ENCODE measurements at places on chromosomes 4 and X. TPM values are rescaled to one million over a fixed set of nuclear protein-coding genes. Genes with fewer than 3 reads are reported as not detected.

GRCh38 chr4:155805016-155805415 is 46.2 kb downstream of the GUCY1B1 start:
- DNase-seq: no peak

GRCh38 chrX:32483534-32484136 is 727.7 kb downstream of the DMD start:
- DNase-seq: peak; percentile 25

DNA sequence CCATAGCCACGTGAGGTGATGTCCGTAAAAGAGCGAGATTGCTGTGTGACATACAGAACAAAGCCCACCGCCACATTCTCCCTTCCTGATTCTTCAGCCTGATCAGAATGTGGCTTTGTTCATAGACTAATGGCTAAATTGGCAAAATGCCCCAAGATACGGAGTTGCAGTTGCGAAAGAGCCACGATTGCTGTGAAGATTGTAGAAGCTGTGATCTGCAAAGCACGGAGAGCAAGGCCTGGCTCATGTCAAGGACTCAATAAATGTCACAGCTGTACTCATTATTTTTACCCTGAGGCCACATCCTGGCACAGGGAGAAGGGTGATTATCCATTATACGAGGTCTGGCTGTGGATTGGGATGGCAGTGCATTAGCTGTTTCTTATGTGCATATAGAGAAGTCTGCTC is 34.2 kb downstream of the ARSD start:
- peak; percentile 85 for DNase-seq

DNA sequence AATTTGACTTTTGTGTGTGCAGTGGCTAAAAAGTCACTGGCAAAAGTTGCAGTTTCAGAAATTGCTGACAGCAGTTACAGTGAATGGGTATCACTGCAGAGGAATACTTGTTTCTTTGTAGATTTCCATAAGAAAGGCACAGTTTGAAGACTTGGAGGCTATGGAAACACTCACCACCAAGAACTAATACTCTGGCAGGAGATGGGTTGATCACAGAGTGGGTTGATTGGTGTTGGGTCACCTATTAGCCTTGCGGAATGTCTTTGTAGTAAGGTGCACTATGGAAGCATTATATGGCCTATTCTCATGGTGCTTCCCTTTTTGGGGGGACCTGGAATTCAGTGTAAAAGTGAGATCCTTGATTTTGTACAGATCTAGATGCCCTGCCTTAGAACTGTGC is 502.8 kb downstream of the CFAP47 start:
- no peak for DNase-seq

- peak; percentile 34 for DNase-seq
Observed at GRCh38 chr4:165079476-165079875, 25.8 kb downstream of the TRIM75 start.

DNA sequence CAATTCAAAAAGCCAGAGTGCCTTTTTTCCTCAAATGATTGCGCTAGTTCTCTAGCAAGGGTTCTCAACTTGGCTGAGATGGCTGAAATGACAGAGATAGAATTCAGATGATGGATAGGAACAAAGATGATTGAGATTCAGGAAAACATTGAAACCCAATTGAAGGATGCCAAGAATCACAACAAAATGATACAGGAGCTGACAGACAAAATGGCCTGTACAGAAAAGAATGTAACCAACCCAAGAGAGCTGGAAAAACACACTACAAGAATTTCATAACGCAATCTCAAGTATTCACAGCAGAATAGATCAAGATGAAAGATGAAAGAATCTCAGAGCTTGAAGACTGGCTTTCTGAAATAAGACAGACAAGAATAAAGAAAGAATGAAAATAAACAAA is 51.7 kb upstream of the MMAA start:
- no peak for DNase-seq

DNA sequence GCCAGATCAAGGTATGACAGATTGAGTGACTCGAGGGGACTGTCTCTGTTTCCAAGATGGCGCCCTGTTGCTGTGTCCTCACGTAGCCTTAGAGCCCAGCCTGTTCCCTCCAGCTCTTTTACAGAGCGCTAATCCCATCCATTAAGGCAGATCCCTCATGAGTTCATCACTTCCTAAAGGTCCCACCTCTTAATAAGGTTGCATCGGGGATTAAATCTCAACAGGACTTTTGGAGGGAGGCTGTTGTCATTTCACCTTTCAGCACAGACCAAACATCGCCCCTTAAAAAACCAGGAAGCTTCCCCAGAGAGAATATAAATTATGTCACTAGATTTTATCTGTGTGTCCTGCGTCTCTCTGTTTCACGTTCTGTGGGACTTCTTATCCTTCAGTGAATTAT is 32.6 kb upstream of the DHRSX start:
- no peak for DNase-seq

- DNase-seq: no peak
Observed at GRCh38 chrX:20740443-20740842, 473.7 kb upstream of the RPS6KA3 start.

DNA sequence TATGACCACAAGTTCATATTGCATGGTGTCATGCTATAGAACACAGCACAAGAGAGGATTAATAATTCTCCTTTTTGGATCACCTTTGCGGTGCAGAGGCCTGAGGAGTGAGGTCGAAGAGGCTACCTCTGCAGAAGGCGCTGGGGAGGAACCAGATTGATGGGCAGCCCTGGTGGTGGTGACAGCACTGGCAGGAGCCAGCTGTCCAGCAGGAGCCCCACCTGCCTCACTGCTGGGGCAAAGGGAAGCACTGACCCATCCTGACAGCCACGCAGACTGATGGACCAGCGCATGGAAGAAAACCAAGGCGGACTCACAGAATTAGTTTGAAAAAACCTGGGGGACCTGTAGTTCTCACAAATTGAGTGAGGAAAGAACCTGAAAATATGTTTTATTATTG is 50.9 kb downstream of the COX18 start:
- no peak for DNase-seq

- DNase-seq: no peak
Observed at GRCh38 chr4:127967141-127967775, 2.1 kb downstream of the ABHD18 start.

DNA sequence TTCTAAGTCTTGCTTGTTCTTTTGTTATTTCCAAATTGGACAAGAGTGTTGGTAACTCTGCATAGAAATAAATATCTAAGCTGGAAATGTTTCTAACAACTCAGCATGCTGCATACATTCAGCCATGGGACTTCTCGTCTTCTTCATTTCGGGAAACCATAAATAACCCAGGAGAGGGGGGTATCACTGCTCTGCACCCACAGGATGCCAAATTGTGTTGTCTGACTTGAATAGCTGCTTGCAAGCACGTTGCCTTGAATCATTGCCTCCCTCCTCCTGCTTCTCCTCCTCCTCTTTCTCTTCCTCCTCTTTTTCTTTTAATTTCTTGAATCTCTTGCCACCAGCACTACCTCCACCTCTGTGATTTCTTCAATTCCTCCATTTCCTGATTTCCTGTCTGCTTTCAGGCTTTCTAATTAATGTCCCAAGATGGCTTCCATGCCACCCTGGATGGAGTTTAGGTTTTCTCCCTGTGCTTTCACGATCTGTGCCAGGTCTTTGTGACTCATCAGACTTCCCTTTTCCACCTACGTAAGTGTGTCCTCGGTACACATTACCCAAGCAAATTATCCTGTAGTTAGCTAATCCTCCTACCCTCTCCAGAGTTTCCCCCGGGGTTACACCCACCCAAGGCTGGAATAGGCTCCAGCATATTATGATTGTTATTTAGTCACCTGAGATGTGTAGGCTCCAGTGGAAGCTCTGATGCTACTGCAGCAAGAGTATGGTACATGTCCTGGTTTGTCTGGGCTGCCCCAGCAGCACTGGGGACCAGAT is 122.6 kb upstream of the VCX3B start:
- DNase-seq: no peak

DNA sequence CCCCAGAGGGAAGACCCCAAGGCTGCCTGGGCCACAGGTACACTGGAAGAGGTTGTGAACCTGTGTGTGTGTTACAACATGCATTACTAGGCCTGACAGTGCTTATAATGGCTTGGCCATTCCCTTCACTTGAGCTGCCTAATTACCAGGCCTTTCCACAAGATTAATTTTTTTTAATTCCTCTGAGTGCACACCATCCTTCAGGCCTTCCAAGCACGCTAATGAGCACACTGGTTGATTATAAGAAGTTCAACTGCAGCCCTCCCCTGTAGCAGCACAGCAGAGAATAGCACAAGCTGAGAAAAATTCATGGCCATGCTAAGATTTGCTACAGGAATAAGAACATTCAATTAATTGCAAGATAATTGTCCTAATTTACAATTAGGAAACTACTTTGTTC is 2.2 kb upstream of the SUPT20HL2 start:
- no peak for DNase-seq

DNA sequence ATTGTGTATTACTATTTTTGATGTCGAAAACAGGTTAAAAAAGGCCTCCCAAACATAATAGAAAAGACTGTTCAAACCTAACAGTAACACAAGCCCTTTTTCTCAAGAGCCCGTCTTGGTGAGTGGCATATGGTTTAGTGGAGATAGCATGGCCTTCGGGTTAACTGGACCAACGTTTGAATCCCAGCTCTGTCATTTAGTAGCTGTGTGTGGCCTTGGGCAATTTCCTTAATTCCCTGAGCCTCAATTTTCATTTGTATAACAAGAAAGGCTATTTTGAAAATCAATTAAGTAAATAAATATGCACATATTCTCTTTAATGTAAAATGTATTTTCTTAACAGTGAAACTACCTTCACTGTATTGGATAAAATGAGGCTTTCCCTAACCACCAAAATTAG is 62.3 kb downstream of the HELT start:
- no peak for DNase-seq

DNA sequence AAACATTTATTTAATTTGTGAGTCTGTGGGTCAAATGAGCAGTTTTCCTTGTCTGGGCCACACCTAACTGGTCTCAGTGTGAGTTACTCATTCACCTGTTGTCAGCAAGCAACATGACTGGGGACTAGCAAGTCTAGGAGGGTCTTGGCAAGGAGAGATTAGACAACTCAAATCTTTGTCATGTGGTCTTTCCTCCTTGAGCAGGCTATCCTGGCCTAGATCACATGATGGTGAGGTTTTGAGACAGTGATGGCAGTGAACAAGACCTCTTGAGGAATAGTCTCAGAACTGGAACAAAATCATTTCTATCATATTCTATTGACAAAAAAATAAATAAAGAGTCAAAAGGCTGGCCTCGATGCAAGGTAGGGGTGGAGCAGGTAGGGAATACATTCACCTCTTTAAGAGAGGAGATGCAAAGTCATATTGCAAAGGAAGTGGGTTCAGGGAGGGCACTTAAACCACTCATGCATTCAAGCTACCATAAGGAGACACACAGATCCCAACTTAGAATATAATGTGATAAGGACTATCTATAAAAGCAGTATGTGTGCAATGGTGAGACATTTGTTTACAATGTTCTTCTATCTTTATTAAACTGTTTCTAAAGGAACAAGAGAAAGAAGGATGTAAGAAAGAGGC is 135.7 kb downstream of the ZNF330 start:
- DNase-seq: no peak

- no peak for DNase-seq
Observed at GRCh38 chr4:95693594-95693993, 144.8 kb upstream of the UNC5C start.

GRCh38 chr4:29081234-29081955 is 1638.8 kb upstream of the PCDH7 start:
- DNase-seq: peak; percentile 6

DNA sequence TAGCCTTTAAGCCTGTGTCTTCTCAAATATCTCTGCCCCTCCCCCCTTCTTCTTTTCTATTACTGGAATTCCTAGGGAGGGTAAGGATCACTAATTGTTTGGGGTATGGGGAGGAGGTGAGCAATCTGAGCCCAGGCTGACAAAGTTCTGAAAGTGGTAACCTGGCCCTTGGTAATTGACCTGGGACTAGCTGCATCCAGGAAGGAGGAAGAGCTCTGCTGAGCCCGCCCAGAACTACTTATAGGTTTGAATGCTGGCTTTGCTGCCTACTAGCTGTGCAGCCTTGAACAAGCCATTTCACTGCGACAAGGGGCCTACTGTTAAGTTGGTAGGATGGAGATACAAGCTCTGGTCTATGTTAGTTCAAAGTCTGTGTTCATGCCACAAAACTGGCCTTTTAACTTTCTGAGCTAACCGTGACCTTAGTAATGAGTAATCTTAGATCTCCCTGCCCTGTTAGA is 37.8 kb downstream of the DGKK start:
- DNase-seq: peak; percentile 17

- no peak for DNase-seq
Observed at GRCh38 chr4:172813359-172813923, 355.2 kb upstream of the GALNT7 start.

- DNase-seq: no peak
Observed at GRCh38 chr4:123024710-123025109, 102.3 kb upstream of the NUDT6 start.

DNA sequence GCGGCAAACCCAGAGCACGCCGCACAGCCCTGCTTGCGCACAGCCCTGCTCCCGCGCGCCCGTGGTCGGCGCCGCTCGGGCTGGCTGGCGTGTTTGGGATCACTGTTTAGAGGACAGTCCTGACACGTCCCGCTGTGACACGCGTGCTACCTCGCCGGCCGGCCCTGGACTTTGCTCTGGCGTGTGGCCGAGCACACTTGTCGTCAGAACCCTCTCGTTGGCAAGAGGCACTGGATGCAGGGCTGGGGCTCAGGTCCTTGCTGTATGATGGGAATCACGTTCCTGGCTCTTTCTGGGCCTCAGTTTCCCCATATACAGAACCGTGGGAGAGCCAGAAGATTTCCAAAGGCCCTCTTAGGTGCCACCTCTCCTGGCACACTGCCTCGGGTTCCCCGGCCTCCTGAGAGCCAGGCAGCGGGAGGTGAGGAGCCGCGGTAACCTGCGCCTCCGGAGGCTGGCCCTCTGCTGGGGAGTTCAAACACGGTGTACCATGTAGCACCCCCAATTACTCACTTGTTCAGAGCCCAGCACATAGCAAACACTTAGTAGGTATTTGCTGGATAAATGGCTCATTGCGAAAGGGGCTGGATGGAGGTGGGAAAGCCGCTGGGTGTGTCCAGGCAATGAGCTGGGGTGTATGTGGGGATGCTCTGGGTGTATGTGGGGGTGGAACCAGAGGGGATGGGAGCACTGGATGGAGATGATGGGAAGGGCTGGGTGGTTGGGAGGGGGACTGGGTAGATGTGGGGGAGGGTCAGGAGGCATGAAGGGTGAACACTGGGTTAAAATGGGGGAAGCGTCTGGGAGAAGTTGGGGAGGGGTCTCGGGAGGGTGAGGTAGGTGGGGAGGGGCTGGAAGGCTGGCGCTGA is 76.6 kb downstream of the HTRA3 start:
- no peak for DNase-seq

GRCh38 chr4:25753239-25753638 is 97.6 kb downstream of the SLC34A2 start:
- DNase-seq: no peak

GRCh38 chr4:120616041-120616440 is 306.5 kb downstream of the PRDM5 start:
- no peak for DNase-seq

The MMGT1 gene
- total RNA-seq: 20.7 TPM

The KLKB1 gene
- 16.1 TPM for total RNA-seq

The HSD17B11 gene
- 175 TPM for total RNA-seq

The TEC gene
- 1.2 TPM for total RNA-seq

The GASK1B gene
- total RNA-seq: 89.8 TPM

The ITIH6 gene
- total RNA-seq: not detected

The PABPC4L gene
- total RNA-seq: 5.9 TPM

The CDX4 gene
- total RNA-seq: not detected

The GCNA gene
- 0.68 TPM for total RNA-seq

The PAGE2 gene
- total RNA-seq: not detected

The PABPC1L2B gene
- not detected for total RNA-seq
